Hippocampal formation (tissue), 2 donors: ENCODE measurements at places on chromosomes 4 and X.

DNA sequence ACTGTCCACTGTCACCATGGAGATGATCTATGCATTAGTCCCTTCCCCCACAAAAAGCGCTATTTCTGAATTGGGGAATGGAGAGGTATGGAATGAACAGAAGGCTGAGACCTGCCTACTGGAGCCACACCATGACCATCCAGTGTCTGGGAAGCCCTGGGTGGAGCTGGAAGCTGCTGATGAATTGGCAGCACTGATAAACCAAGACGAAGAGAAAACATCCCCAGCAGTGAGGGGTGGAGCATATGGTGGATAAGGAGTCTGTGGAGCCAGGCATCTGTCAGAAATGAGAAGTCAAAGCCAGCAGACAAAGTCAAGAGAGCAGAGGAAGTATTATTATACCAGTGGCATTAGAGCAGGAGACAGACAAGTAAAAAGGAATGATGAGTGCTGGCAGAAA is 13.2 kb downstream of the CC2D2A start:
- no peak for DNase-seq

GRCh38 chrX:85111347-85111746 is 107.7 kb downstream of the APOOL start:
- no peak for DNase-seq

GRCh38 chr4:90419124-90419711 is 292.0 kb downstream of the CCSER1 start:
- no peak for DNase-seq

DNA sequence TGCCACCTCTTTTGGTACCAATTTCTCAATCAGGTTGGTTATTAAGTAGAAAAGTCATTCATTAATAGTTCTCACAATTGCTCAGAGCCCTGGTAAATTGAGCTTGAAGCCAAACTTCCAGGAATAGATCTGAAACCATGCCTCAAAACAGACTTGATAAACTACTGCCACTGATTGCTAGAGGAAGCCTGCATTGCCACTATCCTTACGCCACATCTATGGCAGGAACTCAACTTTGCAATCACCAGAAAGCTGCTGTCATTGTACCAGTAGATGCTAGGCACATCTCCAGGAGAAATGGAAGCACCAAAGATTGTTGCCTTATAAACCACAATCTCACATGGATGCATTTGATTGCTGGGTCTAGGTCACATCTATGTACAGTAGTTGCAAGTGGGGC is 21.6 kb upstream of the TSPAN7 start:
- no peak for DNase-seq

GRCh38 chrX:10387011-10387410 is 230.2 kb downstream of the CLCN4 start:
- DNase-seq, result no peak

GRCh38 chr4:86582410-86582809 is 11.7 kb upstream of the PTPN13 start:
- DNase-seq, result no peak

DNA sequence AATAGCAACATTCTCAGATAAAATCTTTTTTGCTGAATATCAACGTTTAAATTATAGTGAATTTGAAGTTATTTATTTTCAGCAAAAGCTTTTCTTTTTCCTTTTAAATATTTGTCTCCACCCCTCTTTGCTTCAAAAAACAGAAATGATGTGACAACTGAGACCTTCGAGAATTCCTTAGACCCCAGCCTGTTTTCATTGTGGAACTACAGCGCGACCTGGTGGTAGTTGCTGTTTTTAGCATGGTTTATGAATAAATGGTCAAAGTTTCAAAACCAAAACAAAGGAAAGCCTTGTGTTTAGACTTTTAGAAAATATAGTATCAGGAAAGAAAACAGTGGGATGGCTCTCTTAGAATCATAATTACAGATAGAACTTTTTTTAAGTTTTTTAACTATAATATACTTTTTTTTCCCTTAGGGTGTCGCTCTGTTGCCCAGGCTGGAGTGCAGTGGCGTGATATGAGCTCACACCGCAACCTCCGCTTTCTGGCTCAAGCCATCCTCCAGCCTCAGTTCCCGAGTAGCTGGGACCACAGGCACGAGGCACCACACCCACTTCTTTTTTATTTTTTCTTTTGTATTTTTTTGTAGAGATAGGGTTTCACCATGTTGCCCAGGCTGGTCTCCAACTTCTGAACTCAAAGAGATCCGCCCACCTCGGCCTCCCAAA is 26.8 kb upstream of the TMEM184C start:
- DNase-seq, result peak; percentile 48

DNA sequence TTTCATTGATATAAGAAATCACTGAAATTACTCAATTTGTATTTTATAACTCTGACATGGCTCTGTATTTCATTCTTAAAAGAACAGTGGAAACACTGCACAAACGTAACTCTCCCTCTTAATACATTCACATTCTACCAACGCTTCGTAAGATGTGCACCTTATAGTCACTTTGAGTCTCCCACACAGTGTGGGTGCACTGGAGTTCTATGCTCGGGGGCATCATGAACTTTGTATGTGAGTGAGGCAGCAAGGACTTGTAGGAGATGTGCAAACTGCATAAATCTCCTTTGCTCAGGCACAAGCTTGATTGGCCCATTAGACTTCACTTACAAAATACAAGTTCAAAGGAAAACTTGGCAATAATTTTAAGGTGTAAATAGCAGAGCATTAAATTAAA is 2385.0 kb upstream of the TENM3 start:
- no peak for DNase-seq

DNA sequence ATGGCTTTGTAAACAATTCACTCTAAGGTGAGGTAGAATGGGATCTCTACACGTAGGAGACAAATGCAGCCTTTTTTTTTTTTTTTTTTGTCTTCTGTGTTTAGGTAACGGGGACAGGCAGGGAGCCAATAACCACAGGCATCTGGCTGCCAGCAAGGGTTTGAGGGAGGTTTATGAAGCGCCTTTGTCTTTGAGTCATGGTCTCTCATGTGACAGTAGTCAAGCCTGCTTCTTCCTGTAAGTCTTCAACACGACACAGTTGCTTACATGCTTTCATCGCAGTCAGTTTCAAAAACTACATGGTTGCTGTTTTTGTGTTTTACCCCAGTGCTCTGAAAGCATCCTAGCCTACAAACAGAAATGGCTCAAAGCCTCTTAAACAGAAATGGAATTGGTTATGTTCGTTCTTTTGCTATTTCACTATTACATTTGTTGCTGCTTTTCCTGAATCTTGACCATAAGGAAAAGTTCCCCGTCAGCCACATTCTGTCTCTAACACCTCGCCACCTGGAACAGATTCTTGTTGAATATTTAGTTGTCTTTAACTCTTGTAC is 127.8 kb upstream of the METTL14 start:
- no peak for DNase-seq

GRCh38 chr4:25172961-25173915 is 13.0 kb upstream of the SEPSECS start:
- no peak for DNase-seq

- DNase-seq, result no peak
These were observed 68.5 kb downstream of the GAB1 start for GRCh38 chr4:143405075-143405730.

DNA sequence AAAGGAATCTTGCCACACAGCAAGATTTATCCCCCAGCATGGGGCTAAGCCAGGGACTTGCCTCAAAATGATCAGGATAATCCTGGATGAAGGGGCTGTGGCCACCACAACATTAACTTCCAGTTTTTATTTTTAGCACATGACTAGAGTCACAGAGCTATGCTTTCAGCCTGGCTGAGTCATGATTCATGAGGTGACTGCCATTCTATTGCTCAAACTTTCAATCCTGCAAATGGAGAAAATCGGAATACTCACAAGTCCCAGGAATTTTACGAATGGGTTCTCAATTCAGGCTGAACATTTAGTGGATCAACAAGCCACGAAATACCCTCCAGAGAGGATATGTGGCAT is 70.7 kb upstream of the HPGD start:
- DNase-seq, result no peak

DNA sequence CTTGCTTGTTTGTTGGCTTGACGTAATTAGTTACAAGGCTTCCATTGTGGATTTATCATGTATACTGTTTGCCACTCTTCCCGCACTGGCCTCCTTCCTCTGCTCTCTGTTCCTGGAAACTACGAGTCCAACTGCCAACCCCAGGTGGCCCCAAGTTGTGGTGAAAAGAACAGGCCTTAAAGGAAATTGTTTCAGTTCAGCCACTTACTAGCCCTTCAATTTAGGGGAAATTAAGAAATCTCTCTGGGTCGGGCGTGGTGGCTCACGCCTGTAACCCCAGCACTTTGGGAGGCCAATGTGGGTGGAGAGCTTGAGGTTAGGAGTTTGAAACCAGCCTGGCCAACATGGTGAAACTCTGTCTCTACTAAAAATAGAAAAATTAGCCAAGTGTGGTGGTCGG is 28.0 kb downstream of the RBM47 start:
- no peak for DNase-seq

DNA sequence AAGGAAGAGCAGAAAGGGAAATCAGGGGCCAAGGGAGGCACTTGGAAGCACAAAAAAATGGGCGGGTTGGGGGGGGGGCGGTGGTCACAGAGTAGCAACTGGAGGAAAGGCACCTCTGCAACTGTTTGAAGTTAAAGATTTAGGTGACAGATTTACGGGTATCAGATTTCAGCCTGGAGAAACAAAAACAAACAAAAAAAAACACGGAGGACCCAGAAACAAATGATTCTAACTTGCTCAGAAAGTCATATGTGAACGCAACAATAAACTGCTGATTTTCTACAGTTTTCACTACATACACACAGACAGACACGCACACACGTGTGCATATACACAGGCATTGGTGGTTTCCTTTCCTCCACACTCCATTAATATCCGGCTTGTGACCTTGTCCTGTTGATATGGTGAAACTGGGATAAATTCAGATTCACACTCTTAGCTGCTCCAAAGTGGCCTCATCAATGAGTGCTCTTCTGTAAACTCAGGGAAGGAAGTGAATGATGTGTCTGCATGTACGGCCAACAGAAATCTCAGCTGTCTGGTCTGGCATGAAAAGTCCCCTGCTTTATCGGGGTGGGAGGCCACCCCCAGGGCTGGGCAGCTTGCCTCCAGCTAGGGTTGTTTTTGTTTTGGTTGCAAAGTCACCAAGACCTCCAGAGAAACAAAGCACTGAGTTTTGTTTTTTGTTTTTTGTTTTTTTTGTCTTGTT is 54.3 kb downstream of the CHST7 start:
- DNase-seq, result no peak

GRCh38 chr4:83388313-83388676 is 53.6 kb upstream of the HPSE start:
- DNase-seq, result no peak

GRCh38 chrX:103688946-103689345 is 2.4 kb upstream of the MORF4L2 start:
- DNase-seq, result no peak

DNA sequence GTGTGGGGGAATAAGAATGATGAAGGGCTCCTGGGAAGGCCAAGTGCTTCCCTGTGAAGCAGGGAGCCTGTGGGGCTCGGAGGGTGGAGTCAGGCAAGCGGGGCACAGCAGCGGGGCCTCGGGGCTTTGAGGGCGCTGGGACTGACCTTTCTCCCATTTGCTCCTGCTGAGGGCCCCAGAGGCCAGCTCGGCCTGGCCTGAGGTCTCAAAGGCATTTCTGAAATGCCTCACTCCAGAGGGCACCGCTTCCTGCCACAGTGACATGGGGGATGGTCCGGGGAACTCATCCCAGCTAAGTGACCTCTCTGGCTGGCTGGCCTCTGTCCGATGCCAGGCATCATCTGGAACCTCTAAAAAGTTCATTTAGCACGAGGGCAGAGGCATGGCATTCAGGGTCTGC is 98.8 kb upstream of the STX18 start:
- no peak for DNase-seq

GRCh38 chrX:134990801-134991481 is at the start of gene SMIM10:
SMIM10 (plus strand) TSS chrX:134990991; CDS start chrX:134991096, 105 bp downstream.
- DNase-seq, result no peak

GRCh38 chr4:40285692-40286091 is 49.4 kb upstream of the CHRNA9 start:
- no peak for DNase-seq

GRCh38 chr4:147578051-147578476 is 39.1 kb upstream of the TMEM184C start:
- no peak for DNase-seq

DNA sequence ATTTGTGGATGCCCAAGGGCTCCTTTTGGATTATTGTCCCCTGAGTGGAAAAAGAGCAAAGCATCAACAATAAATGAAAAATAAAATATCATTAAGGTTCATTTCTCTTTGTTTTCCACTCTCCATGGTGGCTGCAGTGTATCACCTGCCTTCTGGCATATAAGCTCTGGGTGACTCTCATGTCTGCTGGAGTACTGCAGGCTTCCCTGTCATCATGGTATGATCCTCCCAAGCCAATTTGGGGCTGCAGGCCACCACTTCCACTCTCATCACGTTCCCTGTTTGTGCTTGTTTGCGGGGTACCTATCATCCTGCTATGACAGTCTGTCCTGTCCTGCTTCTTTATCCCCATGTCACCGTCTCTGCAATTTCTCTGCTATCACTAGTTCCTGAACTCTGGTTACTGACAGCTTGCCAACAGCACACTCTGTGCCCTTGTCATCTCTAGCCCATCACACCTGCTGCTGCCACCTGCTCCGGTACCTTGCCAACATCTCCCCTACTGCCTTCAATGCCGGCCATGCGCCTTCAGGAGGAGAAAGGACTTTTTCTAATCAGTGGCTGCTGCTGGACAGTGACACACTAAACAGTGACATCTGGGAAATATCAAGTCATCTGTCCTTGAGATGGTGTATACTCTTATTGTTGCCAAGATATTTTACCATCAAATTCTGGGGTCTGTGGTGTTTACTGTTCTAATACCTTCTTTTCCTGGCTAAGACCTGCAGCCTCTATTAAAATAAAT is 23.0 kb upstream of the FGF5 start:
- no peak for DNase-seq

DNA sequence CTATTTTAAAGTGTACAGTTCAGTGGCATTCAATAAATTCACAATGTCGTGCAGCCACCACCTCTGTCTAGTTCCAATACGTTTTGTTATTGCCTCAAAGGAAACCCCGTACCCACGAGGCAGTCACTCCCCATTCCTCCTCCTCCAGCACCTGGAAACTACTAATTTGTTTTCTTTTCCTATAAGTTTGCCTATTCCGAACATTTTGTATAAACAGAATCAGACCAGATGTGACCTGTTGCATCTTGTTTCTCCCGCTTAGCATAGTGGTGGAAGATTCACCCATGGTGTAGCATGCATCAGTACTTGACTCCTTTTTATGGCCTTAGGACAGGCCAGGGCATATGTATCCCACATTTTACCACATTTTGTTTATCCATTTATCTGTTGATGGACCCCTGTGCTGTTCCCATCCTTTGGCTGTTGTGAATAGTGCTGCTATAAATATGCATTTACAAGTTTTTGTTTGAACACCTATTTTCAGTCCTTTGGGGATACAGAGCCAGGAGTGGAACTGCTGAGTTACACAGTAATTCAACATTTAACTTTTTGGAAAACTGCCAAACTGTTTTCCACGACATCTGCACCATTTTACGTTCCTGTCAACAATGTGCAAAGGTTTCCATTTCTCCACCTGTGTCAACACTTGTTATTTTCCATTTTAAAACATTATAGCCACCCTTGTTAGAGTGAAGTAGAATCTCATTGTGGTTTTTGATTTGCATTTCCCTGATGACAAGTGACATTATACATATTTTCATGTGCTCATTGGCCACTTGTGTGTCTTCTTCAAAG is 57.8 kb upstream of the STX18 start:
- no peak for DNase-seq

GRCh38 chr4:181017038-181017437 is 1226.2 kb upstream of the TENM3 start:
- no peak for DNase-seq
